Adipocyte (in vitro differentiated cells): ENCODE measurements at places on chromosomes 11 and 22.

- peak; percentile 44 for DNase-seq
These were observed 77.4 kb downstream of the GGTLC2 start for GRCh38 chr22:22721681-22722354.

GRCh38 chr11:57781529-57781943, 19.9 kb downstream of the CTNND1 start:
- no peak for DNase-seq

GRCh38 chr22:19109198-19110063, 12.8 kb downstream of the DGCR2 start:
- peak; percentile 82 for DNase-seq

DNA sequence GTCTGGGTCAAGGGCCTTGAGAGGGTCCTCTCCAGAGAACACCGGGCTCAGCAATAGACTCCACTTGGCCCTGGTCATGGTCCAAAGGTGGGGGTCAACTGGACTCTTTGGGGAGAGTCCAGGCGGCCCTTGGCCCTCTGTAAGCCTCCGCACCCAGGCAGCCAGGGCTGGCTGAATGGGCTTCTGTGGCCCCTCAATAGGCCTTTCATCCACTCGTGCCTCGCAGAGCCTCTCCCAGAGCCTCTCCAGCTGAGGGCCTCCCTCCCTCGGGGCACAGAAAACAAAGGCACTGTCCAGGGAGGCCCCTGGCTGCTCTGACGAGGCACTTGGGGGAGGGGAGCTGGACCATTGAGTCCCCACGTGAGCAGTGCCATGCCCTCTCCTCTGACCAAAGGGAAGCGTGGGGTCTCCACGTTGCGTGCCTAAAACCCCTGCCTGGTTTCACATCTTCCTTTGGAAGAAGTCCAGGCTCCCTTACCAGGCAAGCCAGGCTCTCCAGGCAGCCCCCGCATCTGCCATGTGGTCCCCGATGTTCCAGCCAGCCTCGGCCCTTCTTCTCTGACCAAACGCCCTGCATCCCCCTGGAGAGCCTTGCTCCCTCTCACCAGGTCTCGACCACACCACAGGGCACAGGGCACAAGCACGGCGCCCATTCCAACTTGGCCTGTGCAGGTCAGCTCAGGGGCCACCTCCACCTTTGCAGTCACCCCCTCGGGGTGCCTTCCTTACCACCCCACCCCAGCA, 15.5 kb downstream of the KIAA0930 start:
- DNase-seq, result no peak

DNA sequence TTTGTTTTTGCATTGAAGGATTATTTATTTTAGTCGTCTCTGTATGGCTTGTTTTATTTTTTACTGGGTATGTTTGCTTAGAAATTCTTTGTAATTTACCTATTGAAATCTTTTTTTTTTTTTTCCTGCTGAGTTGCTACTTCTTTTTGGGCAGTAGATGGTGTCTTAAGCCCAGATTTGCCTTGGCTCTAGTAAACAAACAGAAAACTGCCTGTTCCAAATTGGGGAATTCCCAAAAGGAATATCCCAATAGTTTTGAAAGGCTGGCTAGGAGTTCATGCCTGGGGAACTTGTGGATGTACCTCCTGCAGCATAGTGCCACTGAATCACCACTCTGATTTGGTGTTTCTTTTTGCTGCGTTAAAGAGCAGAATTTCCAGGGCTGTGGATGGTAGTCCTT, 17.7 kb downstream of the PAMR1 start:
- no peak for DNase-seq

GRCh38 chr22:32904044-32904443, 102.5 kb downstream of the TIMP3 start:
- peak; percentile 52 for DNase-seq

DNA sequence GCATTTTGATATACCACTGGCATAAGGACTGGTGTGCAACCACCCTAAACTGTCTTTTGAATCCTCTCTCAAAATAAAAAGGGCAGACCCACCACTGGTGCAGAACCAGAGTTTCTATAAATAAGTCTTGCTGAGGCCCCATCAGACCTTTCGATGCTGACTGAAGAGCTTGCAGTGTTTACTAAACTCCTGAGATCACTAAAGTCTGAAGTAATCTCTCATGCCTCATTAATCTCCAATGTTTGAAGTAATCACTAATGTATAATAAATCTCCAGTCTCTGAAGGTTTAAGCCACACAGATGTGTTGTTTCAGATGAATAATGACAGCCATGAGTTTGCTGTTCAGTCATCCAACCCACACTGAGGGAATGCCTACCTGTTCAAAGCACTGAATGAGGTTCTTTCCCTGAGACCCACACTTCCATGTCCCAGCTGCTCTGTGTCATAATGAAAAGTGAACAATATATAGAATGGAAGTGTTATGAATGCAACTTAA, 50.6 kb upstream of the DEUP1 start:
- no peak for DNase-seq

- no peak for DNase-seq
These were observed 120.7 kb upstream of the SERPIND1 start for GRCh38 chr22:20653012-20653794.

GRCh38 chr11:76424379-76424778, 20.4 kb upstream of the EMSY start:
- no peak for DNase-seq

DNA sequence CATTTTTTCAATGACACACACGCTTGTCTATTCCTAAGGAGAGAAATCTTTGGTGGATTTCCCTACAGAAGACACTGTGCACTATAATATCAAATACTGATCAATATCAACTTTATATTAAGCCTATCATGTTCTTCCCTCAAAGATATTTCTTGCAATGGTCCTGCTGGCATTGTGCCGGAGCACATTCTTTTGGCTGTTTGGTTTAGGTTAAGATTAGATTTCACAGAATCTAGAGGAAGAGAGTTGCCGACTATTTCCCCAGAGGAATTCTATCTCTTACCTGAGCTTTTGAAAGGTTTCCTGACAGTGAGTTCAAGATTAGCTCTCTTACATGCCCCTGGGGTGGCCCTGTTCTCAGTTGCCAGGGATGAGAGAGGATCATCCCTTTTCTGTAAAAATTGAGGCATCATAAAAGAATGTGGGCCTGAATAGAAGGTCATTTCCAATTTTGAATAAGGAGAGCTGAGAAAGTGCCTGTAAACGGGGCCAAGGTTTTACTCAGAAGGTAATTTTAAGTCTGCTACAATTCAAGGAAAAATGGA, 180.6 kb upstream of the ARHGAP20 start:
- no peak for DNase-seq

DNA sequence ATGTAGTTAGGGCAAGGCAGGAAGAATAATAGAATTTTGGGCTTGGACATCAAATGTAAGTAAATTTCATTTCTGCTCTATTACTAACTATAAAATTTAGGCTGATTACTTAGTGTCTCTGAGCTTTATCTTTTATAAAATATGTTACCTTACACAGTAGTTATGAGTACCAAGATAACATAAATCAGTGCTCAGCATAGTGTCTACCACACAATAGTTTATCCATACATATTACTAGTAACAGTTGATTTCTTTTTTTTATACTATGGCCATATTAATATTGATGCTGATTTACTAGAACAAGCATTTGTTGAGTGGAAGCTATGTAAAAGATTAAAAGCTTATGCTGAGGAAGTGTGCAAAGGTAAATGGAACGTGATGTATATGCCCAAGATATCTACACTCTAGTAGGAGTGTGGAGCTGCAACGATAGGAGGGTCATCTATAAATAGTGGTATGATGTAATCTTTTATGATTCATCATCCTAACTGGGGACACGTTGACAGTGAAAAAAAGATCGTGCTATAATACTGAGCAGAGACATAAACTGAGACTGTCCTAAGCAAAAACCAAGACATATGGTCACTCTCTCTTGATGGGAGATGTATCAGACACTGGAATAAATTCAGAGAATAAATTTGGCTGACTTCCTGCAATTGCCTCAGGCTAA, 8.7 kb upstream of the SLC5A12 start:
- peak; percentile 63 for DNase-seq

- no peak for DNase-seq
These were observed 4.0 kb downstream of the SYN3 start for GRCh38 chr22:33054001-33054675.
